EH (cell line): ENCODE measurements at places on chromosomes 12 and 14.

DNA sequence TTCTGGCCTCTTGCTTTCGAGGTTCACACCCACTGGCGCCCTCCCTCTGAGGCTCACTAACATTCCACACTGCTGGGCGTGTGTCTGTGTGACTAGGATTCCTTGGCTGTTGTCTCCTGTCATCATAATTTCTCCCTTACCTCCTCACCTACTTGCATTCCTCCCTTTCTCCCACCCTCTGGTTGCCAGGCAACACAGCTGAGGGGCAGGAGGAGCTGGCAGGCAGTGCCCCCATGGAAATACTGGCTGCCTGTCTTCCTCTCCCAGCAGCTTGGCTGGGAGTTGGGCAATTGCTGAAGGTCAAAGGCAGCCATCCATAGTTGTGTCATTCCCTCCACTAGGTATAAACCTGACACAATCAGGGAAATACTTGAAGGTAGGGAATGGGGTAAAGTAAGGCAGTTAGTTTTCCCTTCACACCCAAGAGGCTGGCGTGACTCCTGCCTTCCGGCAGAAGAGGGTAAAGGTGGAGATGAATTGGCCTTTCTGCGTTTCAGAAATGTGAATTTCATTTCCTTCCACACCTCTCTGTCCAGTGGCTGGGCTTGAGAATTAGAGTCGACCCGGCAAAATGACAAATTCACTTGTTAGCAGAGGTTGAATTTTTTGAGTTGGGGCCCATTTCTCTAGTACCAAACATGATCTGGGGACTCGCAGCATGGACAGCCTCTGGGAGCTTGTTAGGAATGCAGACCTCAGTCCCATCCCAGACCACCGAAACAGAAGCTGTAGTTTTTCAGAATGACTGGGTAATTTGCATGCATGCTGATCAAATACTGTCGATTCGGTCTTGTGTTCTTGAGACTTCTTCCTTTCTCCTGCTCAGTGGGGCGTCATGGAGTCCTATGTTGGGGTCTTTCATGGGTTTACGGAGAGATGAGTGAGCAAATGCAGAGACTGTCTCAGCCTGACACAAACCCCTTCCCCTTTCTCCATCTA lies 24.3 kb upstream of the EMP1 start:
- DNase-seq: peak; percentile 72

DNA sequence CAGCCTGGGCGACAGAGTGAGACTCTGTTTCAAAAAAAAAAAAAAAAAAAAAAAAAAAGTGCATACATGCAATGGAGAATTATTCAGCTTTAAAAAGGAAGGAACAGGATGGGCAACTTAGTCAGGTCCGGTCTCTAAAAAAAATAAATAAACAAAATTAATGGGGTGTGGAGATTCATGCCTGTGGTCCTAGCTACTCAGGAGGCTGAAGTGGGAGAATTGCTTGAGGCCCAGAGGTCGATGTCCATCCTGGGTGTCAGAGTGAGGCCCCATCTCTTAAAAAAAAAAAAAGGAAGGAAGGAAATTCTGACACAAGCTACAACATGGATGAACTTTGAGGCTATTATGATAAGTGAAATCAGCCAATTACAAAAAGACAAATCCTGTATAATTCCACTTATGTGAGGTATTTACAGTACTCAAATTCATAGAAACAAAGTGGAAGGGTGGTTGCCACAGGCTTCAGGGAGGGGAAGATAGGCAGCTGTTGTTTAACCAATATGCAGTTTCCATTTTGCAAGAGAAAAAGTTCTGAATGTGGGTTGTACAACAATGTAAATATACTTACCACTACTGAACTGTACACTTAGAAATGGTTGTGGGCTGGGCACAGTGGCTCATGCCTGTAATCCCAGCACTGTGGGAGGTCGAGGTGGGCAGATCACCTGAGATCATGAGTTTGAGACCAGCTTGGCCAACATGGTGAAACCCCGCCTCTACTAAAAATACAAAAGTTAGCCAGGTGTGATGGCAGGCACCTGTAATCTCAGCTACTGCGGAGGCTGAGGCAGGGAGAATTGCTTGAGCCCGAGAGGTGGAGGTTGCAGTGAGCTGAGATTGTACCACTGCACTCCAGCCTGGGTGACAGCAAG lies 12.3 kb upstream of the APOF start:
- DNase-seq: peak; percentile 24

DNA sequence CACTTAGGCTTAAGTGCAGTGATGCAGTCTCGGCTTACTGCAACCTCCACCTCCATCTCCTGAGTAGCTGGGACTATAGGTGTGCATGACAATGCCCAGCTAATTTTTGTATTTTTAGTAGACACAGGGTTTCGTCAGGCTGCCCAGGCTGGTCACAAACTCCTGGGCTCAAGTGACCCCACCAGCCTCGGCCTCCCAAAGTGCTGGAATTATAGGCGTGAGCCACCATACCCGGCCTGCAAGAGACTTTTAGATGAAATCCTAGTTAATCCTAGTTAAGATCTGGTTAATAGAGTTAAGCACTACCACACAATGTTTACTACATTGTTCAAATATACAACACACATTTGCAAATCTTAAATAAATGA lies 196.5 kb upstream of the AMIGO2 start:
- no peak for DNase-seq

DNA sequence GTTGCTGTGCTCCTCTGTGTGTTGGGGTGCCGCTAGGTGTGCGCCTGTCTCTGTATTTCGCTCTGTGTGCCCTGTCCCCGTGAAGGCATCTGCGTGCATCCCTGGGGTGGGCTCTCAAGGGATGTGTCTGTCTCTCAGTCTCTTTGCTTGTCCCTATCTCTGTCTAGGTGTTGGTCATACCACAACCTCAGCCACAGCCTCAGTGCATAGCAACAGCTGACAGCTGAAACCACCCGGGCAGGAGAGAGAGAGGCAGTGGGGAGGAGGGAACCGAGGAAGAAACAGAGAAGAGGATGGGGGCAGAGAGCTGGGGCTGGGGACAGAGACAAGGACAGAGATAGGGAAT lies 953 bp upstream of the NXPH4 start:
- peak; percentile 45 for DNase-seq

DNA sequence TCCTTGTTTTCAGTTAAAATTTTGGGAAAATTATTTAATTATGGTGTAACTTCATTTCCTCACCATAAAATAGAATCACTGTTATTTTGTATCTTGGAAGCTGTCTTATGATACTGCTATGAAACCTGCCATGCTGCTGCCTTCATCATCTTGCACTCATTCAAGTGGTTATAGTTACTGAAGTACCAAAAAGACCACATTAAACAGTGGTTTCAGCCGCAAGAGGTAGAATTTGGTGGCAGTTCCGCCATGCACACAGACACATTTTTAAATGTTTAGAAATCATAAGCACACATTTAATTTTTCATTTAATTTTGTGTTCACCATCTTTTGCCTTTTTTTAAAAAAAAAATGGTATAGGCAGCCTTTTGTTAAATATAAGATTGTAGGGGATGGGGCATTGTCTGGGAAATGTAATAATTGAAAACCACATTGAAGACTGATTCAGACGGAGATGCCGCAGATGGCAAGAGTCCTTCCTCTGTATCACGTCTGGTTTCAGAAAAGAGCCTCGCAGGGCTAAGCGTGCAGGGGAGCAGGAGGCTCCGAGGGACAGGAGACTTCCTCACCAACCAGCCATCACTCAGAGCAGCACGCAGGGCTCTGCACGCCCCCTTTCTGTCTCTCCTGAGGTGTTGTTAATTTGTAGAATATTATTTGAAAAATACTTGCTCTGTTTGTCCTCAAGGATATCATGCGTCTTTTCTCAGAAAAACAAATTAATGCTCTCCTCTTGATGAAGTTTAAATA lies 115.2 kb upstream of the PELI2 start:
- DNase-seq: no peak

GRCh38 chr12:74319886-74320285 lies 217.7 kb upstream of the ATXN7L3B start:
- no peak for DNase-seq

DNA sequence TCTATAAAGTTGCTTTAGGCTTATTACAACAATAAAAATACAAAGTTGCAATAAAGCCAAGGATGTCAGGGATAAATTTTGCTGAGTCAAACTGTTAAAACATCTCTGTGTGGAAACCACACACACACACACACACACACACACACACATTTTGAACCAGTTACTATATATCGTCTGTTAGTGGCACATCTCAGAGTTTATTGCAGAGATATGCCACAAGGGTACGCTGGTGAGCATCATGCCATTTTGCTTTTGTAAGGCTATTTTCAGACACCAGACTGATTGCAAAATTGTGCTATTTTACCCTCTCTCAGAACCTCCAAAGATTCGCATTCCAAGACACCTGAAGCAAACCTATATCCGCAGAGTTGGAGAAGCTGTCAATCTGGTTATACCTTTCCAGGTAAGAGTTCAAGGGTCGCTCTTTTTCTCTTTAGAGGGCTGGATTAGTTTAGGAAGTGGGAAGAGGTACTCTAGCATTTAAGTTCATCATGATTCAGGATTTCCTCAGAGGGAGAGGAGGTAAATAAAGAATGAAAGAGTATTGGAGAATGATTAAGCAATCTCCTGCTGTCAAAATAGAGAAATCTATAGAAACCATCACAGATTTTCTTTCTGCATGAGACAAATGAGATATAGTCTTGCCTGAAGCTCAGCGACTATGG lies 27.3 kb upstream of the CHPT1 start:
- DNase-seq: peak; percentile 49

DNA sequence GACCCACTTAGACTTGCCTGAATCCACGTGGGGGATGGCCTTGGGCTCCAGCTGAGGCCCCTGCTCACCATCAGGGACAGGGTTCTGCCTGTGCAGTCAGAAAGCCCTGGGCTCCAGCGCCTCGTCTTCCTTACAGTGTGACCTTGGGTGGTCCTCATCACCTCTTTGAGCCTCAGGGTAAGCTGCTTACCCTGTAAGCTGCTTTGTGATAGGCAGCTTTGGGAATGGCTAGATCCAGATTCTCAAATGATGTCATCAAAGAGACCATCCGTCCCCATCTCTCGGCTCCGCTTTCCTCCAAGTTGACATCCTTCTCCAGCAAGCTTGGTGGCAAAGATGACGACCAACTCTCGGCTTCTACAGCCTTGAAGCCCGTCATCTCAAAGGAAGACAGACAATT lies 127.0 kb downstream of the ADCK1 start:
- no peak for DNase-seq

- DNase-seq: no peak
Observed at GRCh38 chr14:43166163-43166562, 1340.9 kb downstream of the FSCB start.

DNA sequence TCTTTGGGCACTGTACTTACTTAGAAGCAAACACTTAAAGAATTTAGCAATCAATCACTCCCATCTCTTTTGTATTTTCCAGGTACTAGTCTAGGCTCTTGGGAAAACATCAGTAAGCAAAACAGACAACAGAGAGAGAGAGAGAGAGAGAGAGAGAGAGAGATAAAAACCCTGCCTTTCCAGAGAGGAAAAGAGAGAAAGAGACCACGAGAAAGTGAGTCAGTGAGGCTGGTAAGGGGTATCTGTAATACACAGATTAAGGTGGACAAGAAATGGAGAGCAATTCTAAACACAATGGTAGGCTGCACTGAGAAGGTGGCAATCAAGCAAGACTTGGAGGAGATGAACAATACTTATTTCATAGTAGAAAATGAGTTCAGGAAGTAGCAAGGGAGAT lies 119.9 kb upstream of the OVCH1 start:
- DNase-seq: no peak

DNA sequence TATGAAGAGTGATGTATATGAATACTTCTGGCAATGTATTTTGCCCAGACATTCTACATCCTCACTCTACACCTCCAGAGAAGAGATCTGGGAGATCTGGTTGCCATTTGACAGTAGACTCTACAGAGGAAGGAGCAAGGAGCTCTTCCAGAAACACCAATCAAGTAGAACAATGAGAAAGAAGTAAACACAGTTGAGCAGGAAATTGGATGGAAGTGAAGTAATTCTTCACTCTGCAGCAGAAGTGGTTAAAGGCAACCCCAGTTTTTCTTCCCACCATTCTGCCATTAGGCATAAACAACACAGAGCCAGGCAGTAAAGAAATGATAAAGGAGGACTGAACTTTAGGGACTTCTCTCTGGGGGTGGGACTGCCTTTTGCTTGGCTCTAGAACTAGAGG lies 48.5 kb upstream of the PRICKLE1 start:
- no peak for DNase-seq

- DNase-seq: no peak
Observed at GRCh38 chr14:51004352-51004800, 60.1 kb upstream of the PYGL start.

DNA sequence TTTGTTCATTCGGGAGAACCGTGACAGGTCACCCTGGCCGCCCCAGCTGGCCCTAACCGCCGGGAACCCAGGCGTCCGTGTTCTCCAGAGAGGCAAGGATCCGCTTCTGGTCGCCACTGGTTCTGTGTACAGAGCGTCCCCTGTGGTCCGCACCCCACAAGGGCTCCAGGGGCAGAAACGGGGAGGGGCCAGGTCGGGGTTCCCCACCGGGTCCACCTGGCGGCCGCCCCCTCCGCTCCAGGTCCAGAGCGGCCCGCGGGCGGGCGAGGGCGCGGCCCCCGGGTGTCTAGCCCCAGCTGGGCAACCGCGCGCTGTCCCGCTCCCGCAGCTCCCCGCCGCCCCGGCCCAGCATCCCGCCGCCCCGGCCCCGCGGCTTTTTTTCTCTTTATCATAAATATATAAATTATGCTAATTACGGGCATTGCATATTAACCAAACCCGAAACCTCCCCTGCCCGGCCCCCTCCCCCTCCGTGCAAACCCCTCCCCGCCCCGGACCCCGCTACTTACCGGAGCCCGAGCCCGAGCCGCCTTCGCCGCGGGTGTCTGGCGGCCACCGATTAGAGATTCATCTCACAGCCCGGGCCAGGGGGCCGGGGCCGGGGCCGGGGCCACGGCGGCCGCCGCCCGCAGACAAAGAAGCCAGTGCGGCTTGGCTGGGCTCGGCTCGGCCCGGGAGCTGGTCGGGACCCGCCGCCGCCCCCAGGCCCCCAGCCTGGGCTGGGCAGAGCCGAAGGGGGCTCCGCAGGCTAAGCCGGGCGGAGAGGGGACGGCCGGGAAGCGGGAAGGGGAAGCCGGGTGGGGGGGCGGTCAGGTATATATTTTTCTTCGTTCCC lies 512 bp downstream of the POU6F1 start:
- peak; percentile 33 for DNase-seq

- no peak for DNase-seq
Observed at GRCh38 chr12:16062611-16063010, 151.5 kb downstream of the DERA start.

GRCh38 chr12:92218394-92219077 lies 72.9 kb upstream of the BTG1 start:
- DNase-seq: no peak

GRCh38 chr12:132160016-132160415 lies 15.8 kb downstream of the NOC4L start:
- no peak for DNase-seq

DNA sequence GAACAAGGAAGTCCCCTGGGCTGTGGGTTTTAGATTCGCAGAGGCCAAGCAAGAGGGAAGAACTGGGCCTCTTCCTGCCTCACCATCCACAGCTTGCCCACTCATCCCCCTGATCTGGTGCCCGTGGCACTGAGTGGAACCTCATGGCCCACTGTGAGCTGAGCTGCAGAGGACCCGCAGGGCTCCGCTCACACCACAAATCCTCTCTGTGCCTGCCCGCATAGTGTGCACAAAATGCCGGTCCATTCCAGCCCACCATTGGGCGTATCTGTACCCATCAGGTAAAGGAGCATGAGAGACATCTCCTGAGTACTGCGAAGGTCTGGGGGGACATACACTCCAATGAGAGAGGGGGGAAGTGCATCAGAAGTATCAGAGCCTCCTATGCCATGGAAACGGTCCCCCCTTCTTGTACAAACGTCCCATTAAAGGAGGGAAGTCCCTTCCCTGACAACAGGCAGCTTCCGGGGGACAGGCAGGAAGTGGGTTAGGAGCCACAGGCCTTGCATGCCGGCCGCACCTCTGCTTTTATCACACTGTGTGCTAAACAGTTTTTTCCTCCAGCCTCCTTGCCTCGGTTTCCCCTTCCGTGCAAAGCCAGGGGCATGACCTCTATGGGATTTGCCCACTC lies 309.4 kb upstream of the DIO3 start:
- no peak for DNase-seq
